ENCODE measurements at places on chromosomes 7 and 10.

DNA sequence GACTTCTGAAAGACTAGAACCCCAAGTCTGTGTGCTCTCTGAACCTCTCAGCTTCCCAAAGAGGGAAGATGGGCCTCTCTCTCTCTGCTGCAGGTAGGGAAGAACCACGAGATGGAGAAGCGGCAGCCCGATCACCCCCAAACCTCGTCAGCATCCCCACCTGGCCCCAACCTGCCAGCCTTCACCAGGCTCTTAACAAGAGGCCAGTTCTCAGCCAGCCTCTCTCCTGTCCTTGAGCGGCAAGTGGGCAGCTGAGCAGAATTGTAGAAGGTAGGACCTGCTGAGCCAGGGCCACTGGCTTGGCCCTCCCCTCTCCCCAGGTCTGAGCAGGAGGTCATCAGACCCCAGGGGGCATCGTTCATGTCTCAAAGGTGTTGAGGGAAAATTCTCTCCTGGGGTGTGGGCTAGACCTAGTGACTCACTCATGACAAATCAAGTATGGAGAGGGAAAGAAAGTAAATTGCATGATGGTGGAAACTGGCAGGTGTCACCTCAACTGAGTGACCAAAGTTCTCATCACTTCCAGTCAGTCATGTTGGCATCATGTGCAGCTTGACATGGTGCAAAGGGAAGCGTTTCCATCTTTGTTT is 92.0 kb upstream of the GPR26 start:
- no peak for DNase-seq

GRCh38 chr7:117530390-117530789 is 50.6 kb downstream of the CFTR start:
- no peak for DNase-seq

- no peak for DNase-seq
Measured at GRCh38 chr7:130293521-130293920, 560 bp downstream of the CPA4 start.

GRCh38 chr10:61929555-61929954 is 28.1 kb downstream of the ARID5B start:
- DNase-seq, result no peak

- no peak for DNase-seq
Measured at GRCh38 chr10:69709366-69709941, 79.4 kb downstream of the FAM241B start.

- DNase-seq, result peak; percentile 57
Measured at GRCh38 chr10:329361-330099, 194.3 kb downstream of the ZMYND11 start.

DNA sequence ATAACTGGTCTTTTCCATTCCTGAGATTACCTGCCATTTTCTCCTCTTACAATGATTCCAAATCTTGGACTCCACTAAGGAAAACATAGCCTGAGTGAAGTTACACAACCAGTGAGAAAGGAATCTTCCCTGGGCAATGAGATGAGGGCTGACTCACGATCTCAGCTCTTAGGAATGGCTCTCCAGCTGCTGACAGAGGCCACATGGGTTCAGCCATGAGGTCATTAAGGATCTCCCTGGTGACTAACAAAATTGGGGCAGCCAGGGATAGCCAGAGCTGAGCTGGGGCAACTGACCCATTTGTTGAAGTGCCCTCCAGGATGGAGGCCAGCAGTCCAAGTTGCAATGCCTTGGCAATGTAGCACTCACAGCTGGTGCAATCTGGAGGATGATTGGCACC is 78.7 kb upstream of the MKLN1 start:
- DNase-seq, result no peak
